ENCODE measurements at places on chromosomes 3 and 15. TPM values are rescaled to one million over a fixed set of nuclear protein-coding genes. Genes with fewer than 3 reads are reported as not detected.

Gene TRAT1
- not detected for total RNA-seq

Gene LYZL4
- total RNA-seq, result not detected

Gene KBTBD12
- 1.8 TPM for total RNA-seq

Gene REC114
- not detected for total RNA-seq

Gene PDIA5
- total RNA-seq, result 6.7 TPM

Gene LRRN1
- total RNA-seq, result 61.1 TPM

Gene CPOX
- 19.8 TPM for total RNA-seq

Gene RPL39L
- total RNA-seq, result 14.5 TPM

Gene EID1
- total RNA-seq, result 232 TPM

Gene SNURF
- total RNA-seq, result 67.6 TPM

Data from diencephalon (tissue), 1 donor.